Peyer's patch (tissue), 4 donors: ENCODE measurements at places on chromosomes 13 and 19.

DNA sequence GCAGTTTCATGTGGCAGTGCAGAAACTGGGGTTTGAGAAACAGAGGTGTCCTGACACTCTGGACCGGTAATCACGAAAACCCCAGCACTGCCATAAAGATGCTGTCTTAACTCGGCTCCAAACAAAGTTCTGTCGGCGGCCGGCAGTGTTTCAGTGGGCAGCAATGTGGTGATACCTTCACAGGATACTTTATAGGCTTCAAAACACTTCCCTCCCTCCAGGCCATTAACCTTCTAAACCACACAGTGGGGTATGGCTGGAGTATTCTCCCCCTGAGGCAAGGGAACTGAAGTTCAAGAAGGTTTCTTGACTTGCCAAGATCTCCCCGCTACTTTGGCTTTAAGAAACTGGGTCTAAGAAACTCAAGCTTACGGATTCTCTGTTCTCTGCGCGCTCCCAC, 1.1 kb downstream of the RUBCNL start:
- no peak overlapping the region for H3K27ac ChIP-seq
- no peaks in the 10 kb centered on the region for H3K27me3 ChIP-seq
- no peaks in the 10 kb centered on the region for H3K36me3 ChIP-seq
- peak overlapping the region; percentile 50 for H3K4me3 ChIP-seq

DNA sequence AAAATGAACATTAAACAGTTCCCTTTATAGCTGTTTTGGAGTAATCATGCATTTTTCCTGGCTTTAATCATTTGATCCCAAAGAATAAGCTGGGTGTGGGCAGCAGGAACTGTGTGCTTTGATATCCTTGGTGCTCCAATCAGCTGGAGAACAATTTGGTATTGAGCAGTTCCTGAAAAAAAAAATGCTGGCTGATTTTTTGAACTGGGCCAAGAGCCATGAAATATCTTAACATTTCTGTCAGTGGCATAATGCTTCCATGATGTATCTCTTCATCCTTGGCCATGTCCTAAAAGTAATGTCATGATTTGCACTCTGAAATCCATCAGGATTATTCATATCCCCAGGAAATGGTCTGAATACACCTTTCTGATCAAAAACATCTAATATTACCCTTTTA, 134.7 kb downstream of the LHFPL6 start:
- H3K36me3 ChIP-seq = no peaks in the 10 kb centered on the region
- no peaks in the 10 kb centered on the region for H3K4me1 ChIP-seq
- H3K4me3 ChIP-seq = no peak overlapping the region
- no peak for DNase-seq

GRCh38 chr13:109971456-109972090, 185.2 kb upstream of the IRS2 start:
- H3K27me3 ChIP-seq = no peaks in the 10 kb centered on the region
- no peak overlapping the region for H3K4me3 ChIP-seq
- H3K36me3 ChIP-seq = no peaks in the 10 kb centered on the region
- no peak for DNase-seq
- H3K4me1 ChIP-seq = no peaks in the 10 kb centered on the region

DNA sequence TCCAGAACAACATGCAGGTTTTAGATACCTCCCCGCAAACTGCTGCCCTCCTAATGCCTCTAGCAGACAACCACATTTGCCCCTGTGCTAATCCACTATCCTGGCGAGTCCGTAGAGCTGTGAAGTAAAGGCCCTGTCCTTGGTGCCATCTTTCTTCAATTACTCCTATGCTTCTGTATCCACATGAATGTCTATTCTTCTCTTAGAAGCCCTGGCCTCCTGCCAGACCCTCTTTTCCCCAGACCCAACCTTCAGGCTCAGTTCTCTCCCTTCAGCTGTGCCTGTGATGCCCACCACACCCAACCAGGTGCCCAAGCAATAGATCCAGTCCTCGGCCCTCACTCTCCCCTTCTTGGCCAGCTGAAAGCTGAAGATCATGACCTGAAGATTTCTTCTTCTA, 31.1 kb upstream of the ZNF599 start:
- no peaks in the 10 kb centered on the region for H3K36me3 ChIP-seq
- no peaks in the 10 kb centered on the region for H3K27me3 ChIP-seq
- H3K27ac ChIP-seq = no peak overlapping the region
- DNase-seq = no peak
- no peak overlapping the region for H3K4me3 ChIP-seq

- no peaks in the 10 kb centered on the region for H3K36me3 ChIP-seq
- H3K27ac ChIP-seq = no peak overlapping the region
- DNase-seq = no peak
- peaks cover 12% of the 10 kb centered on the region for H3K4me1 ChIP-seq
Measured at GRCh38 chr19:36060430-36060829, 5.7 kb downstream of the WDR62 start.

- H3K36me3 ChIP-seq = no peaks in the 10 kb centered on the region
- no peak overlapping the region for H3K4me3 ChIP-seq
- H3K27me3 ChIP-seq = no peaks in the 10 kb centered on the region
Measured at GRCh38 chr13:42392716-42393572, 121.0 kb downstream of the AKAP11 start.

DNA sequence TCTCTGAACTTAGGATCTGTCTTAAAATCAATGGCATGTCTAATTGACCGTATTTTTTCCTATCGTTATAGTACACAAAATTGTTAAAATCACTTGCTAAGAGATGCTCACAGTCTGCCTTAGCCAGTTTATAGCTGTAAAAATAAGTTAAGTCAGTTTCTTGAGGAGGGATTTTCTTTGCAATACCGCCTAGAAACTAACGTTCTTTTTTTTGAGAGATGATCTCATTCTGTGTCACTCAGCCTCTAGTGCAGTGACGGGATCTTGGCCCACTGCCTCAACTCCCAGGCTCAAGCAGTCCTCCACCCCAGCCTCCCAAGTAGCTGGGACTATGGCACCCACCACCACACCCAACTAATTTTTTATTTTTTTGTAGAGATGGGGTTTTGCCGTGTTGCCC, 4.4 kb downstream of the CKAP2 start:
- no peak for DNase-seq
- H3K36me3 ChIP-seq = no peaks in the 10 kb centered on the region
- no peak overlapping the region for H3K27ac ChIP-seq
- no peaks in the 10 kb centered on the region for H3K27me3 ChIP-seq

GRCh38 chr13:43567608-43568007, 219.2 kb downstream of the ENOX1 start:
- no peak overlapping the region for H3K4me3 ChIP-seq
- no peak overlapping the region for H3K27ac ChIP-seq
- no peaks in the 10 kb centered on the region for H3K36me3 ChIP-seq

DNA sequence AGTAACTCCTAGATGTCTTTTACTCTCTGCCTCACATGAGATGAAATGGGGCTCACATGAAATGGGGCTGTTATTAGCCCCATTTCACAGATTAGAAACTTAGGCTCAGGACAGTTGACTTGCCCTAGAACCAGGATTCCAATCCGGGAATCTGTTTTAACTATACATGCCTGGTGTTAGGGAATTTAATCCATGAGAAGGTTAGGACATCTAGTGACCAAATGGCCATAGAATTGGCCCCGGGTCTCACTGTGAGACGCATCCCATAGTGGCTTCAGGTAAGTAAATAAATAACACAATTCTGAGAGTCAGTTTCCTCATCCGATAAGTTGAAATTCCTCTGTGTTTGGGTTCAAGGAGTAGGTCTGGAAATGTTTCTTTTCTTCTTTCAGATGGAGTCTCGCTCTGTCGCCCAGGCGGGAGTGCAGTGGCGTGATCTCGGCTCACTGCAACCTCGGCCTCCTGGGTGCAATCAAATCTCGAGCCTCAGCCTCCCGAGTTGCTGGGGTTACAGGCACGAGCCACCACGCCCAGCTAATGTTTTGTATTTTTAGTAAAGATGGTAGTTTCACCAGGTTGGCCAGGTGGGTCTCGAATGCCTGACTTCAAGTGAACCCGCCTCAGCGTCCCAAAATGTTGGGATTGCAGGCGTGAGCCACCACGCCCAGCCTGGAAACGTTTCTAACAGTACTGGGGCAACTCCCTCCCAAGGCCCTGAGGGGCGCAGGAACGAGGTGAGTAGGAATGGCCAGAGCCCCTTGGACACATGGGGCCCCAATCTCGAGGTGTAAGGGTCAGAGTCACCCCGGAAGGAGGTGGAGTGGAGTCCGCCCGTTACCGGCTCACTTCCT, 1.2 kb upstream of the ZNF574 start:
- no peak for DNase-seq
- H3K4me3 ChIP-seq = peak overlapping the region; percentile 93

GRCh38 chr13:74661851-74662250, 527.6 kb upstream of the KLF12 start:
- no peaks in the 10 kb centered on the region for H3K36me3 ChIP-seq
- H3K27ac ChIP-seq = no peak overlapping the region
- no peak for DNase-seq
- H3K27me3 ChIP-seq = no peaks in the 10 kb centered on the region
- no peak overlapping the region for H3K4me3 ChIP-seq

DNA sequence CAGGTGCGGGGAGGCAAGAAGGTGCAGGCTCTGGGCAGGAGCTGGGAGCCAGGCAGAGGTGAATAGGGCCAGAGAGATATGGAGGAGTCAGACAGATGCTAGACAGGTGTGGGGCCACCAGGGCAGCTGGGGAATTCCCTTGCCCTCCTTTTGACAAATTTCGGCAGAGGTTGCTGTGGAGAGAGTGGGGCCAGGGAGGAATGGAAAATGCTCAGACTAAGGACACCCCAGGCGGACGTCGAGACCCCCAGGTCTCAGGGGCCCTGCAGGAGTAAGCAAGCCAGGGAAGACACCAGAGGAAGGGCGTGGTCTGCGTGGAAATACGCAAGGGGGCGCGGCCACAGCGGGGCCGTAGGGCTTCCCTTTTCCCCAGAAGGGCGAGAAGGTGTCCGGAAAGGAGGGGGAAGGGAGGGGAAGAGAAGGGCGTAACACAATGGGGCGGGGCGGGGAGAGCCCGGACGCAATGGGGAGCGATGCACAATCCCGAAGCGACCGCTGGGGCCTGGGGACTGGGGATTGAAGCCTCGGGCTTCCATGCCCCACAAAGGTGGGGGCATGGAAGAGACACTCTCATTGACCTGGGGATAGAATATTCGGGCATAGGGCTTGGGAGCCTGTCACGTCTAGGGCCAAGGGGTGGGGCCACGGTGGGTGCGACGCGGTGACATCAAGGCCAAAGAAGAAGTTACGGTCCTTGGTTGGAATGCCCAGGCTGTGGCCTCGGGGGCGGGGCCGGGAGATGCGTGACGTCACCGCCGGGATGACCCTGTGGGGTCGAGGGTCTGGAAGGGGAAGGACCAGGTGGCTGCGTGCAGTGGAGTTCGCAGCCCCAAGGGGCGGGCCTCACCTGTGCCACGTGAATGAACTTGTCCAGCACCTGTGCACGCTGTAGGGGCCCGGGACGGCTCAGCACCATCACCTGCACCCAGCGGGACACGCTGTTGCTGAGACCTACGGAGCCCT, 8.2 kb downstream of the RASGRP4 start:
- H3K36me3 ChIP-seq = no peaks in the 10 kb centered on the region
- DNase-seq = peak; percentile 66
- peaks cover 5% of the 10 kb centered on the region for H3K4me1 ChIP-seq
- H3K27ac ChIP-seq = no peak overlapping the region
- peak overlapping the region; percentile 40 for H3K4me3 ChIP-seq

- H3K36me3 ChIP-seq = no peaks in the 10 kb centered on the region
- DNase-seq = peak; percentile 89
- H3K27me3 ChIP-seq = no peaks in the 10 kb centered on the region
- peak overlapping the region; percentile 57 for H3K4me3 ChIP-seq
- no peaks in the 10 kb centered on the region for H3K4me1 ChIP-seq
- peak overlapping the region; percentile 82 for H3K27ac ChIP-seq
Measured at GRCh38 chr19:16897029-16897855, 8.4 kb downstream of the F2RL3 start.

DNA sequence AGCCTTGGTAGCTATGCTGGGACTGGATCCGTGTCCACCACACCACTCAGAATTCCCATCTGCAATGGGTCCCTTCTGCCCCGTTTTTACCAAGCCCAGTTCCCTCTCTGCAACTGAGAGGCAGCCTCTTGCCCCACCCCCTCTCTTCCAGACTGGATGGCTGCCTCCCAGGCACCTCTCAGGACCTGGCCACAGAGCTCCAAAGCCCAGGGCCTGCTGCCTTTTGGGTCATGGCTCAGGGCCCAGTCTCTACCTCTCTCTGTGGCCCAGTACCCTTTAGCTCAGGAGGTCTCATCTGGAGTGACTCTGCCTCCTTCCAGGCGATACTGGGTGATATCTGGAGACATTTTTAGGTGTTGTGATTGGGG, 10.3 kb upstream of the ZBTB7A start:
- H3K4me3 ChIP-seq = no peak overlapping the region
- no peaks in the 10 kb centered on the region for H3K27me3 ChIP-seq
- peaks cover 6% of the 10 kb centered on the region for H3K4me1 ChIP-seq
- no peaks in the 10 kb centered on the region for H3K36me3 ChIP-seq

DNA sequence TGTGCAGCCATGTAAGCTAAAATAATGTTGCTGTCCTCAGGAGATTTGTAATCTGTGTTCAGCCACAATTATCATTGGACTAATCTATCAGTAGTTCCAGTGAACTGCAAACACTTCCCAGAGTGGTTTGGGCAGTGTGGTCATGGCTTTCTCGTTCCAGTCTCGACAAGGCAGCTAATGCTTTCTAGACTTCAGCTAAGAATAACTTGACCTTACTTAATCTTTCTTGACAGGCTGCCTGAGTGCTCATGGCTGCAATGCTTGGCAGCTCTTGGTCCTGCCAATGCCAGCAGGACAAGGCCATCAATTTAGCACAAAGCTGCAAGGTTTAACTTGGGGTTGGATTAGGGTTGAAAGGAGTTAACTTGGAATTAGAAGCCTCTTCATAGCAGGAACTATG, 32.8 kb downstream of the ATP12A start:
- DNase-seq = no peak
- H3K36me3 ChIP-seq = no peaks in the 10 kb centered on the region
- H3K4me1 ChIP-seq = no peaks in the 10 kb centered on the region
- H3K27me3 ChIP-seq = no peaks in the 10 kb centered on the region
